ENCODE measurements at places on chromosomes 16 and 17.
A peak's percentile ranks its signal among the peaks of the same experiment; 100 is the strongest.

- no peak for DNase-seq
Observed at GRCh38 chr17:75480281-75480680, 23.8 kb downstream of the TMEM94 start.

GRCh38 chr17:57037411-57037810 is 47.6 kb upstream of the AKAP1 start:
- no peak for DNase-seq

- no peak for DNase-seq
Observed at GRCh38 chr17:53336281-53336680, 486.4 kb upstream of the KIF2B start.

GRCh38 chr17:30086896-30087295 is 29.7 kb upstream of the NSRP1 start:
- no peak for DNase-seq

- no peak for DNase-seq
Observed at GRCh38 chr16:10178080-10178479, 4.1 kb downstream of the GRIN2A start.

DNA sequence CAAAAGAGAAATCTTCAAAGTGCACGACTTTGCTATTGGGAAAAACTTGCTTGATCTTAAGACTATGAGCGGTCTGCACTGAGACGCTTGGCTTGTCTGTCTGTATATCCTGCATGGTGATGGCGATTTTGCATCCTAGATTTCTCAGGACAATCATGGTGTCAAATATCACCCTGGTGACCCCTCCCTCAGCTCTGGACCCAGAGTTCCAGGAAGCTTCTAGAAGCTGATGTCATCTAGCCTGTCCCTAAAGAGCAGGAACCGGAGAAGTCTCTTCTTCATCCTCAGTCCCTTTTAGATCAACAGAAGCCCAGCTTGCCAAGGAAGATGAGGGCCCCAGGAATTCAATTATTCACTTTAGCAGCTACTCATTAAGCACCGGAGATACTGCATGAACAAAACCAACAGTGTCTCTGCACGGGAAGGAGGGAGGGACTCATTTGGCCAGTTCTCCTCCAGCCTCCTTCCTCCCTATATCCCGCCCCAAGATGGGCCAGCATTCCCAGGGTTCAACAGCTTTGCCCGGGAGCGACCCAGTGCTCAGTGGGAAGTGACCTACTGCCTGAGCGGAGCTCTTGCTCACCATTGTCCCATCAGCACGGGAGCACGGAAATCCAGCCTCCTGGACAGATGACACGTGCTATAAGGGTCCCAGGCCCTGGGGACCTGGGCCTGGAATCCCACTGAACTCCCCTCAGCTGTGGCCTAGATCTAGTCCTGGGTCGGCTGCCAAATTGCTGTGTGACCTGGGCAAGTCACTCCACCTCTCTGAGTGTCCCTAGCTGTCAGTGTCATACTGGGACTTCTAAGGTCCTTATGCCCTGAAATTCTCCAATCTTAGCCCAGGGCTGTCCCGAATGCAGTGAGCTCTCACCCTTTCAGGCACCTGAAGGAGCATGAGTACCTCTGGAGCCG is 3.8 kb downstream of the EMP2 start:
- DNase-seq: no peak

DNA sequence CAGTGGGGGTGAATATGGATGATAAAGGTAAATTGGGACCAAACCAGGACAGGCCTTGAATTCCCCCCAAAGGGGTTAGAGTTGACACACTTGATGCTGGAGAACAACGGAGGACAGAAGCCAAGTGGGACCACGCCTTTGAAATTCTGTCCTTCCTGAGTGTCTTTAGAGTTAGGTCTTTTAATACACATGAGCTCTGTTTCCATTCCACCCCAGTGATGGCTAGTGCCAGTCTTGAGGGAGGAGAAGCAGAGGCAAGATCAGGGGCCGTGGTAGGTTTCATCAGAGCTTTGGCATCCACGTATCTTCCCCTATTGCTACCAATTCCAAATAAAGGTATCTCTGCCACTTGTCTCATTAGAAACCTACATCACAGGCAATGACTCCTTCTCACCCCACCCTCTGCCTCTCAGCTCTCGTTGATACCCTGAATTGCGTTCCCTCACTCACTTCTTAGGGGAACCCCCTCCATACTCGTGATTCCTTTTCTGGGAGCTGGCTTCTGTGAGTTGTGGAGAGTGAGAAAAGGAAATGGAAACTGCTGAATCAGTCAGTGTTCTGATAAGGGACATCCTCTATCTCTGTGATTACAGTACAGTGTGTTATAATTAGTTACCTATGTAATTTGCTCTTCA is 2.4 kb upstream of the CCL3L1 start:
- DNase-seq: no peak

DNA sequence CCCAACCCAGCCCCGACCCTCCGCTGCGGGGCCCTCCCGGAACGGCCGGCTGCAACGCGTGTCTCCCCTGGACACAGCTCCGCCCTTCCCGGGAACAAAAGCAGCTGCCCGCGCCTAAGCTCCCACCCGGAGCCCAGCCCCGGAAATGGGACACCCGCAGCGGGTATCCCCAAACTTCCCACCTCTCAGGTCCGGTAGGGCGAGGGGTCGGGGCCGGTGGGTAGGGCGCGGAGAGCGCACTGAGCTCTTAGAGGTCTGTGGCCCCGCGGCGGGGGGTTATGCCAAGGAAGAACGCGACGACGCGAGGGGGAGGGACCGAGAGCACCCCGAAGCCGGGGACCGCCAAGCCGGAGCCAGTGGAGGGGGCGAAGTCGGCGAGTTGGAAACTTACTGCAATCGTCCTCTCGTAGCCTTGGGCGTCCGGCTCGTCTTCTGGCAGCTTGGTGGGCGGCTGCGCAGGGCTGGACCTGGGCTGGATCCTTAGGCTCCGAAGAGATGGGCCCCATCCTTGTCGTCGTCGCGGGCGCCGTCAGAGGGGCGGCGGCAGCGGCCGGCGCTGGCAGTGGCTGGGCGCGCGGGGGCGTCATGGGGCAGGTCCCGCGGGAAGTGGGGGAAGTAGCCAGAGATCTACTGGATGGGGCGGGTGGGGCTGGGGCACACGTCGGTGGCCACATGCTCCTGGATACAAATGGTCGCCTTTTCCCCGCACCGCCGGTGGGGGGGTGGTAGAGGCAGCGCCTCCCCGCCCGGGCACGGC is 6.9 kb downstream of the USP6 start:
- peak; percentile 7 for DNase-seq

GRCh38 chr16:20136446-20136968 is 62.8 kb upstream of the GPR139 start:
- DNase-seq: no peak

- no peak for DNase-seq
Observed at GRCh38 chr17:27535178-27535928, 79.1 kb downstream of the KSR1 start.

- DNase-seq: no peak
Observed at GRCh38 chr17:60514053-60514452, 12.0 kb downstream of the APPBP2 start.

DNA sequence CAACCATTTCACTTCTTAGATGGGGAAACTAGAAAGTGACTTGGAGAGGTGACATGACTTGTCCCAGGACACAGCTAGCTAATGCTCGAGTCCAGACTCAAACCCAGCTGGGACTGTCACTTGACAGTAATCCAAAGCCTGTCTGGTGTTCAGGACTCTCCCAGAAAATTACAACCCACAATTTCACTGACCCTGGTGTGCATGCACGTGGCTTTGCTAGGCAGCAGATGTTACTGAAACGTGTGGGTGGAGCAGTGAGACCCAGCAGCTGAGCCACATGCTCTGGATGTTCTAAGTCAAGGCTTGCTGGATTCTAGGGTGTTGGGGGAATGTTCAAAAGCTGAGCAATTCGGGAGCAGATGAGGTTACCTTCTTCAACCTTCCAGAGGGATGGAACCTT is 364.6 kb downstream of the GRIN2A start:
- no peak for DNase-seq

DNA sequence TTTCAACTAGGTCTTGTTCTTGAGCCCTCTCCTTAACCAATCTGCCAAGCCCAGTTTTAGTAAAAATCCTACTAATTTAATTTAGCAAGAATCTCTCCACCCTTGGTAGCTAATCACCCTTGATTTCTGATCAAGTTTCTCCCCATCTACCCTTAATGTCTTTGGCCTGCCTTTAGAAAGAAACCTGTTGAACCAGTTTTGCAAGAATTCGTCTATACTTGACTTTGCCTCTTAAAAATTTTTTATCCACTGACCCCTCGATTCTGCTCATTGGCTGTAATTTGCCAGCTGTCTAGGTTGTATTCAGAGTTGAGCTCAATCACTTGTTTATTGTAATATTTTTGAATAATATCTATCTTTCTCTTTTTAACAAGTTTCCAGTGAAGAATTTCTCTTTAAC is 1138.5 kb downstream of the CDH11 start:
- peak; percentile 48 for DNase-seq

GRCh38 chr16:10601444-10602408 is 21.3 kb upstream of the EMP2 start:
- DNase-seq: no peak

DNA sequence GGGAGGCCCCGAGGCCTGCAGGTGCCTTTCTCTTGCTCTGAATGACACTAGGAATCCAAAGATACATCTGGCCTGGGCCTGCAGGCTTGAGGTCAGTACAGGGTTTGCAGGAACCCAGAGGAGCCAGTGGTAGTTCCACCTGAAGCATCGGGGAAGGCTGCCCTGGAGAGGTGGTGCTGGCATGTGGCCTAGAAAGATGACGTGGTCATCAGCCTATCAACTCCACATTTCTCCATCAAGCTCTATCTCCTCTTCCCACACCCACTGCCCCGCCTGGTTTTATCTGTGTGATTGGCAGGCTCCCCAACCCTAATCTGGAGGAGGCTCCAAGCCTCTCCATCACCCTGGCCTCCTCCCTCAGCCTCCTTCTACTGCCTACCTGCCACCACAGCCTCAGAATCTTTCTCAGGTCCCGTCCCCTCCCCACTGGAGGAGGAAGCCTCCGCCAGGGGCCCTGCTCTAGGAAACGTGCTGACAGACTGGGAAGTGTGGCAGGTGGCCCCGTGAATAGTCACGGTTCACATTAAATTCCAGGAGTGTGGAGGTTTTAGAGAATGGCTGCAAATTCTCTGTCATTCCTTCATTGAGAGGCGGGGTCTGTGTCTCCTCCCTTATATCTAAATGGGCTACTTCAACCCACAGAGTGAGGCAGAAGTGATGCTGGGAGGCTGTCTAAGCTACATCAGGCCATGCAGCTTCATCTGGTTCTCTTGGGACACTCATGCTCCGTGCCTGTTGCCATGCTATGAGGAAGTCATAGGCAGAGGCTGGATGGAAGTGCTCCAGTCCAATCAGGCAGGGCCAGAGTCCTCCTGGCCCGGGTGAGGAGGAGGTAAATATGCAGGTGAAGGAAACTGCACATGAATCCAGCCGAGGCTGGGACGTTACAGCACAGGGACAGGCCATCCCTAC is 11.4 kb upstream of the MAP2K3 start:
- no peak for DNase-seq

DNA sequence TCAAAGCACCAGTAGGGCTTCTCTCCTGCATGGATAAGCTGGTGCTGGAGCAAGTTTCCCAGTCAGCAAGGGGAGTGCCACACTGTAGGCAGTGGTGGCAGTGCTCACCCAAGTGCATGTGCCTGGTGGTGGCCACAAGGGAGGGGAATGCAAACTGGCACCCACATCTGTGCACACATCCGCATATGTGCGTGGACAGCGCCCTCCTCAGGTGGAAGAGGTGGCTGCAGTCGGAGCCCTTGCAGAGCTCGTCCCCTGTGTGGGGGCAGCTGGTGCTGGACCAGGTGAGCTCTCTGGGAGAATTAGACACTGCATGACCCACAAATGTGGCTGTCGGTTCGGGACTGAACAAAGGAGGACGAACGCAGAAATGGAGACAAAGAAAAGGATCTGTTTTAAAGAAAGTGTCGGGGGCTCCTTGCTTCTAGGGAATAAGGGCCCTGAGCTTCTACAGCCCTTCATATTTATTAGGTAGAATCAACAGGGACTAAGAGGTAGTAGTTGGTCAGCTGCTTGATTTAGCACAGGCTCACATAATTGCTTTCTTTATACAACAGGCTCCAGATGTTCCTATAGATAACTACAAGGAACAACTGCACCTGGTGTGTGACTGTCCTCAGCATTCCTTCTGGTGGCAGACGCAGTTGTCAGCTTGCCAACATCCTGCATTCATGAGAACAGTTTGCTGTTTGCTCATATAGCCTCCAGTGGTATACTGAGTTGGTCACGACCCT is 5.3 kb upstream of the ZNF689 start:
- peak; percentile 72 for DNase-seq

- DNase-seq: no peak
Observed at GRCh38 chr17:80952291-80952690, 39.4 kb upstream of the CHMP6 start.

GRCh38 chr16:69397821-69398521 is 12.2 kb upstream of the TERF2 start:
- no peak for DNase-seq

GRCh38 chr16:31400191-31400590 is 7.1 kb downstream of the ITGAD start:
- no peak for DNase-seq
